NK-92 treated with Interleukin-12 subunit alpha and Interleukin-12 subunit beta, amount 100 ng/mL, for 24 hours (cell line): ENCODE measurements at places on chromosomes 3 and 15.

DNA sequence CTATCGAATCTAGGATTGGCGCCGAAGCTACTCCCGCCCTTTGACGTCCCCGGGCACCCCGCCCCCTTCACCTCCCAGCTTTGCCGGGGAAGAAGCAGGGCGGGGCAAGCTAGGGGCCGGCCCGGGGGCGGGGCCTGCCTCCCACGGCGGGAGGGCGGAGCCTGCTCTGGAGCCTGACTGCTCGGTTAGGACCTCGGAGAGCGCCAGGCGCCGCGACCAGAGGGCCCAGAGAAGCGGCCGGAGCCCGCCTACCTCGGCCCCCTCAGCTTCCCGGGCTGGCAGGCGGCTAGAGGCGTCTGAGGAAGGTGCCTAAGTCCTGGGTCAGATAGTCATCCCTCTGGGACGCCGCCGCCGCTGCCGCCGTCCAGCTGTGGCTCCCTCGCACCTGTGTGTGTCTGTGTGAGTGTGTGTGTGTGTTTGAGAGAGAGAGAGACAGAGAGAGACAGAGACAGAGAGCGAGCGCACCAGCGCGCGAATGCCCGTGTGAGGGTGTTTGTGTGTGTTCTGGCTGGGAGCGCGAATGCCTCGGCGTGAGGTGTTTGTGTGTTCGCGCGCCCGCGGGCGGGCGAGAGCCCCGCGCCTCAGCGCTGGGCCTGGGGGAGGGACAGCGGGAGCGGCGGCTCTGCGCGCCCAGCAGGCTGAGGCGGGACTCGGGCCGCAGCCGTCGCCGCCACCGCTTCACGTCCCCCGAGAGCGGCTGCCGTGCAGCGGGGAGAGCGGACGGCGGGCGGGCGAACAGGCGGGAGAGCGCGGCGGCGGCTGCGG, at the start of gene STXBP5L:
TSS of gene STXBP5L (plus strand) at position 176 of the 765 bp plus-strand sequence. CDS start 1,374 bp downstream, outside the sequence.
- DNase-seq = no peak

GRCh38 chr15:41001524-41002214, 48.4 kb downstream of the CHAC1 start:
- no peak for DNase-seq

DNA sequence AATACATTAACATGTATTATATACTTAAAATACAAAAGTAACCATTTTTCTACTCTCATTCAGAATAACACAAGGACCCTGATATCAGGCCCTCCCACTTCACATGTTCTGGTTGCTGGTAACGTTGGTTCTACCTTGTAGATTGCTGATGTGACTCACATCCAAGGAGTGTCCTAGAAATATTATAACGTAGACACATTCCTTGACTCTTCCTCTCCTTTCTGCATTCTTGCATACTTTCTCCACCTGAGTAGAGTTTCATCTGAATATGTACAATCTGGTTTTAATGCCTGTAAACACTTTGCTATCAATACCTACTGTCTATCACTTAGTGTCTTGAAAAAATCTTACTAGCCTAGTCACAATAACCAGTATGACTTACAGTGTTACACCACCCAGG, 35.0 kb upstream of the NEDD4 start:
- DNase-seq = no peak

- no peak for DNase-seq
Observed at GRCh38 chr3:31892500-31892899, 88.6 kb downstream of the OSBPL10 start.

- DNase-seq = no peak
Observed at GRCh38 chr3:51642462-51642861, 28.6 kb upstream of the TEX264 start.

GRCh38 chr3:20529911-20530310, 343.9 kb upstream of the SGO1 start:
- no peak for DNase-seq

- no peak for DNase-seq
Observed at GRCh38 chr3:194141415-194142155, 5.6 kb downstream of the HES1 start.

GRCh38 chr15:64149424-64149823, 2.1 kb upstream of the SNX22 start:
- DNase-seq = no peak

- DNase-seq = no peak
Observed at GRCh38 chr3:38114052-38114874, 22.7 kb downstream of the ACAA1 start.

DNA sequence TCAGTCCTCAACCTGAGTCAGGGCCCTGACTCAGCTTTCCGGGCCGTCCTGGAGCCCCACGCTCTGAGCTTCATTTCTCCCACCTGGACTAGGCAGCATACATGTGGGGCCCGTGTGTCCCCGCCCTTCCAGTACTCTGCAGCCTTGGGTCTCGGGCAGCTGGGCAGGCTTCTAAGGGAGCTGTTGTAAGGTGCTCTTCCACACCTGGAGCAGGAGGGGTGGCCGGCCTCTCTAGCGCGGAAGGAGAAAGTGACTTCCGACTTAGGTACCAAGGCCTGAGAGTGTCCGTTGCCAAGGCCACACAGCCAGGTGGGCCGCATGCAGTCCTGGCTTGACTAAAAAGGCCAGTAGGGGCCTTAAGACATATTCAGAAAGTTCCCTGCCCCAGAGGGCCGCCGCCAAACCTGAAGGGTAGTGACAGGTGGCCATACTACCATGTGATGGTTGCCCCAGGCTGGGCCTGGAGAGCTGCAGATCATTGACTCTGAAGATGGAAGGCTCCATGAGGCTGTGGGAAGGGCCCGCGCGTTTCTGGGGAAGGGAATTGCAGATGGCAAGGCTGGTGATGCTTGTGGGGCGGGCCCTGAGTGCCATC, 9.4 kb upstream of the SEMA3B start:
- no peak for DNase-seq

DNA sequence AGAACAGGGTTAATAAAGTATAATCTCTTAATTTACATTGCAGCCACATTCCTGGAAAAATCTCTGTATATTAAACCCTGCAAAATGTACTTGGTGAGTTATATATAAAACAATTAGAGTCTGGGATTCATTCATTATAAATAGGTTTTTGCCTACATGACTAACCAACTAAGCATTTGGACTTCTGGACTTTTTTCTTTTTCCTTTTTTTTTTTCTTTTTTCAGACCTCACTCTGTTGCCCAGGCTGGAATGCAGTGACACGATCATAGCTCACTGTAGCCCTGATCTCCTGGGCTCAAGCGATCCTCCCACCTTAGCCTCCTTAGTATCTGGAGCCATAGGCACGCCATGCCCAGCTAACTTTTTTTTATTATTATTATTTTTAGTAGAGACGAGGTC, 4.5 kb downstream of the DNAJC13 start:
- no peak for DNase-seq

DNA sequence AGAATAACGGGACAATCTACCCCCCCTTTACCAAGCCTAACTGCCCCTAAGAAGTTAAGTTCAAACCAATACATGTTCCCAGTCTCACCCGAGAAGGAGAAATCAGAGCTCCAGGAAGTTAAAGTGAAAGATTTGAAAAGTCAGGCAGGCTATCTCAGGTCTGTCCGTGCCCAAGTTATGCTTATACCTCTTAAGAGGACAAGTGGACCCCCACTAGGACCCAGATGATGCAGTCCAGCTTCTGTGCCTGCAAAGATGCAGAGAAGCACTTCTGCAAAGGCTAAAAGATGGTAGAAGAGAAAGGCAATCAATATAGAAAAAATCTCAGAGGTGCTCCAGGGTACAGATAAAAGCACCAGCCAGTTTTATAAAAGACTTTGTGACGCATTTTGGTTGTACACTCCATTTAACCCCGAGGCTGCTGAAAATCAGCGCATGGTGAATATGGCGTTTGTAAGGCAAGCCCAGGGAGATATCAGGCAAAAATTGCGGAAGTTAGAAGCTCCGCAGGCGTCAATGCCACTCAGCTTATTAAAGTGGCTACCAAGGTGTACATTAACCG, 9.8 kb upstream of the SLC9C1 start:
- no peak for DNase-seq

GRCh38 chr15:65818927-65819562, 27.0 kb upstream of the DENND4A start:
- DNase-seq = no peak

GRCh38 chr3:194976874-194977273, 291.2 kb downstream of the FAM43A start:
- DNase-seq = no peak

DNA sequence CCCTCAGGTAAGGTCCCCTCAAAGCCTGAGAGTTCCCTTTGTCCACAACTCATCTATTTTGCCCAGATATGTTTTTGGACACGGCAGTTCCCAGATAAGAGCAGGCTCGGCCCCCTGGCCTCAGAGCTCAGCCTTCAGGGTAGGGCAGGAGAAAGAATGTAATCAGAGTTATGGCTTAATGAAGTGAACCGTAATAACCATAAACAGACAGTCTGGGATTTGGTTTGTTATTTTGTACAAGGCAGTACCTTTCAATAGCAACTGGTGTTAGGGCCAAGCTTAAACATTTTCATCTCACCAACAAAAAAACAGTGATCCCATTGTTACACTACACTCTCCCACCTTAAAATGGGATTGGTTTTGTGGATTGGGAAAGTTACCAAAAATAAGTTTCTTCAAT, 12.2 kb upstream of the ALDH1A3 start:
- DNase-seq = no peak

DNA sequence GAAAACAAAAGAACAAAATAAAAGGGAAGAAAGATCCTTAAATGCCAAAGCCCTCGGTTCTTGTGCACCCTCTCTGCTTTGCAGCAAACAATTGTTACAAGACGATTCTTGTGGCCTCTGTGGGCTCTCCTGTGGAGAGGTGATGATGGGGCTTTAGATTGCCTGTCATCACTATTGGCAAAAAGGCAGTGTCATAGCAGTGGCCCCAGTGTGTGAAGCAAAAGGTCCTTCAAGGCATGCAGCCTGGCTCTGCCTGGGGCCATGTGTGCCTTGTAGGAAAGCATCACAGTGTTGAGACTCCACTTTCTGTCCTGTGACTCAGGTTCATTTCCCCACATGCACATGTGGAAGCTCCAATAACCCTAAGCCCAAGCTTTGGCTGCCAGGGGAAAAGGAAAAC, 43.7 kb downstream of the POC1A start:
- no peak for DNase-seq

DNA sequence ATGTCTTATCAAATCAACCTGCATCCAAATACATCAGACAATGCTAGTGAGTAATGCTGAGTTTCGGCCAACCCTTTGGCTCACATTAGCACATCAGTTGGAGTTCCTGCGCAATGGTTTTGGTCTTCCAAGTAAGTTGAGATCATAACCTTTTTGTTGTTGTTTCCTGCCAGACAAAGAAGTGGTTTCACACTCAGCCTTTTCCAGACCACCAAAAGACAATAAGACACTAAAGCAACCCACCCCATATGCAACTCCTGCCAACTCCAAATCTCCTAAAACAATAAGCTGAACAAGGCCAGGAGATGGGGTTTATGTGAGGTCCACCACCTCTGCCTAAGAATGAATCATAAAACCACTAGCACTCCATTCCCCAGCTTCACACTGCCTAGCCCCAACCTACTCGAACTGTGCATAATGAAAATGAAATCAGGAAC, 177.0 kb downstream of the ERC2 start:
- DNase-seq = peak; percentile 9

DNA sequence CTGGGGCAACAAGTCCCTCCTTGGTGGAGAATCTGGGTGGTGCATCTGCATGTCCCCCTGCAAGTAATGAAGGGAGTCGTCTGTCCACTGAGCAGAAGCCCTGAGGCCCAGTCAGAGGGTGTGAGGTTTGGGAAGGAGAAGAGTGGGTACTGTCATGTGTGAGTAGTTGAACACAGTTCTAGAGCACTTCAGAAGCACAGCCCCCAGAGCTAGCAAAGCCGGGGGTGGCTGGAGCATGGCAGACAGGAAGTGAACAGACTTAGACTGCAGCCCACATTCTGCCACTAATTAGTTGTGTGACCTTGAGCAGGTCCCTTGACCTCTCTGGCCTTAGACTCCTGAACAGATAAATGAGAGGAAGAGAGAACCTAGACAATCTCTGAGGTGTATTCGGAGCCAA, 207.6 kb downstream of the UACA start:
- DNase-seq = no peak

GRCh38 chr3:184734903-184735701, 23.2 kb upstream of the MAGEF1 start:
- DNase-seq = no peak

DNA sequence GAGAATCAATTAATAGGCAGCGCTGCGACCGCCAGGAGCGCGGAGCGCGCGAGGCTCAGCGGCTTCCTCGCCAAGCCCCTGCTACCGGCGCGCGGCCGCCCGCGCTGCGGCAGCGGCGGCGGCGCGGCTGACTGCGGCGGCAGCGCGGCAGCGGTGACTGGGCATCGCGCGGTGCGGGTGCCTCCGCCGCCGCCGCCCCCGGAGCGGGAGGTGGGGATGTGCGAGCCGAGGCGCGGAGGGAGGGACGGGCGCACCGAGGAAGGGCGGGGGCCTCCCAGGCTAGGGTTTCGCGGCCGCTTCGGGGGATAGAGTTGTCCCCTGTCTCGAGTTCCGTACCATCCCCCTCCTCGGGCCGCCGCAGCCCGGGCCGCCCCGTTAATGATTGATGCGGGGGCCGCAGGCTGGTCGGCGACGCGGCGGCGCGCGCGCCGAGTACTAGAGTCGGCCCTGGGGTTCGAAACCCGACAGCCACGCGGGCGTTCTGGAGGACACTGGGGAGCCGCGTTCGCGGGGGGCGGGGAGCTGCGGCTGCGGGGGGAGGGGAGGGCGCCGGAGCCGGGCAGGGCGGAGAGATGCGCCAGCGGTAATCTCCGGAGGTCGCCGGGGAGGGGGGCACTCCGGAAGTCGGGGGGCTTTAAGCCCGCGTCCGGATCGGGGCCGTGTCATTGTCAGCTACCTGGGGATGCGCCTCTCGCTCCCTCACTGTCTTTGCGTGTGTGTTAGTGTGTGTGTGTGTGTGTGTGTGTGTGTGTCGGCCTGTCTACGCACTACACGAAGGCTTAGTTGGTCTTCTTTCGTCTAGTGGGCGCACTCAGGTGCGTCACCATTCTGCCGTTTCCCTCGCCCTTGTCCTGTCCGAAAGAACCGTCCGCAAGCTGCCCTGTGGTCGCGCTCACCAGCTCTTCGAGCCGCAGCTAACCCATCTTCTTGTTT, at the start of gene PAQR9:
TSS of gene PAQR9 (minus strand) at position 159 of the 933 bp plus-strand sequence. CDS start 338 bp downstream, outside the sequence.
- DNase-seq = no peak

GRCh38 chr3:152333928-152334327, 65.2 kb downstream of the MBNL1 start:
- DNase-seq = no peak

DNA sequence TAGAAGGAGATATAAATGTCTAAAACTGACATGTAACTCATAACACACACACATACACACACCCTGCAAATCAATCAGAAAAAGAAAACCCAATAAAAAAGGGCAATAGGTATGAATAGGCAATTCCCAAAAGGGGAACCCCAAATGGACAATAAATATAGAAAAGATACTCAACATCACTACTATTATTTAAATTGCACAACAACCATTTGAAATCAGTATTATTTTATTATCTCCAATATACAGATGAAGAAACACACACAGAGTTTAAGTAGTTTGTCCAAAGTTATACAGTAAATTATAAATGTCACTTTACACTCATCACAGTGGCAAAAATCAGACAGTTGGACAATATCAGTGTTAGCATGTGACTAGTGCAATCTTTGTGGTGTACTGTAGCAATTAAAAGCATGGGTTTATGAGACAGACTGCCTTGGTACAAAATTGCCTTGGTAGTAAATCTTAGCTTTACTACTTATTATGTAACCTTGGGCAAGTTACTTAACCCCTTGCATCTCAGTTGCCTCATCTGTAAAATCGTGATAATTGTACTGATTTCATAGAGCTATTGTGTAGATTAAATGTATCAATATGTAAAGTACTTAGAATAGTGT, 3.4 kb upstream of the FSTL1 start:
- no peak for DNase-seq
